Effector CD8-positive, alpha-beta T cell (primary cell): ENCODE measurements at places on chromosomes 5 and 9.

DNA sequence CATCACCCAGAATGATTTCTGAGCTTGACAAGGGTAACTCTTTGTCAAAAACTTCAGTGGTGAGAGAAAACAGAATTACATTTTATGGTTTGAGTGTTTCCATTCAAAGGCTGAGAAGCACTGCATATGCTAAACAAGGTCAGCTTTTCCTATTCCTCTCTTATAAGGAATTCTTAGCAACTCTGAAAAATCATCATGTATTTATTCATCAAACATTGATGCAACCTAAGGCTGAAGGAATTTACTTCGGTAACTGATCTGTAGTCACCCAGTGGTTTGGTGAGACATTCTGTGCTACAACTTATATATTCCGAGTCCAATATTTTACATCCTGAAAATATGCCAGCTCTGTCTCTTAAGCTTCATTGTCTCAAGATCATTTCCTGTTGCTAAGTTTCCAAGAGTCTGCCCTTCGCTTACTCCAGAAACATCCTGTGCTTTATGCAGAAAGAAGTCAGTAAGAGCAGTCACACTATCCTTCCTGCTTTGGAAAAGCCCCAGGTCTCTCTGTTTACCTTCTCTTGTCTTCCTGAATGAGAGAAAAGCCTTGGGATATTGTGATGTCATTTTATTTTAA, 176.6 kb upstream of the TBCA start:
- DNase-seq: no peak

DNA sequence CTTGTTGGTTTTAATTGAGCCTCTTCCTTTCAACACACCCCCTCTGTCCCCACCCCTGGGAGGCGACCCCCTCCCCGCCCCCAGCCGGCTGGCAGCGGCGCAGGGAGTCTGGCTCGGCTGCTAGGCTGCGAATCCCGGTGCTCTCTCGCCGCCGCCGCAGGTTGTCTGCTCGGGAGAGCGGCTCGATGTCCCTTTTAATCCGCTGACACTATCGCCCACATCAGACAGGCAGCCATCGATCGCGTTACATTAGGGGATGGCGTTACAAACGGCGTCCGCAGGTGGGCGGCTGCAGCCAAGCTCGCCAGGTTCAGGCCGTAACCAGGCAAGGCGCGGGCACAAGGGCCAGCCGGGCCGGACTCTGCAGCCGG, 1.3 kb downstream of the NR2F1-AS1 start:
- DNase-seq: no peak

DNA sequence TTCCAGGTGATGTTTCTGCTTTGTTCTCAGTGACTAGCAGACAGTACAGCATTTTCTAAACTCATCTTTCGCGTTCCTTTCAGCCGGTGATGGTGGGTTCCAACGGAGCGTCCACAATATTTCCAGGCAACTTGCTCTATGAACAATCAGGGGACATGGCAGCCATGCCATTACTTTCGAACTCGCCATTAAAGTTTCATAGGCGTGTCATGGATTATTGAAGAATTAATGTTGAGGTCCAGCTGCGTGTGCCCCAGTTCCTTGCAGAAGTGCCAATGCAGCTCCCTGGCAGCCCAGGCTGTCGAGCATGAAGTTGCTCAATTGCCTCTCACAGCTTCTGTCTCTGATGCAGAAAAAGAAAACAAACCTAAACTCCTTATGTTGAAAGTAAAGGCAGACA, 262.2 kb downstream of the IRX2 start:
- no peak for DNase-seq

DNA sequence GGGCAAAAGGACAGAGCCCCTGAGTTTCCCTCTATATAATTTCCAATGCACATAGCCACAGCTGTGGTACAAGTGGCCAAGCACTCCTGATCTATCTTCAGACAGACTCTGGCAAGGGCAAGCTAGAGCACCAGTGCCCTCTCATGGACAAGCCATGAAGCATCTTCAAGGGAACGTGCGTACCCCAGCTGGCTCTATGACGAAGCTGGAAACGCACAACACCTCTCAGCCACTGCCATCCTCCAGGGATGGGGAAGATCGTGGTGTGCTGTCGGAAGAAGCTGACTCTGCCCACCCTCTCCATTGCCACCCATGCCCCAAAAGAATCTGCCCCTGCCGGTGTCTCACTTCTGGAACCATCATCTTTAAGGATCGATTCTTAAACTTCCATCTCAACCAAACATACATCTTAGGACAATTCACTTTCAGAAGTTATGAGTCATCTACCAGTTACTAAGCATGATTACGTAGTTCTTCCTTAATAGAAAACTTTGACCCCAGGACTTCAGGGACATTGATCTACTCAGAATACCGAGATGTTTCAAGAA, 482.9 kb downstream of the AGTPBP1 start:
- DNase-seq: no peak

- DNase-seq: no peak
Observed at GRCh38 chr5:777756-778161, 6.8 kb downstream of the ZDHHC11B start.

DNA sequence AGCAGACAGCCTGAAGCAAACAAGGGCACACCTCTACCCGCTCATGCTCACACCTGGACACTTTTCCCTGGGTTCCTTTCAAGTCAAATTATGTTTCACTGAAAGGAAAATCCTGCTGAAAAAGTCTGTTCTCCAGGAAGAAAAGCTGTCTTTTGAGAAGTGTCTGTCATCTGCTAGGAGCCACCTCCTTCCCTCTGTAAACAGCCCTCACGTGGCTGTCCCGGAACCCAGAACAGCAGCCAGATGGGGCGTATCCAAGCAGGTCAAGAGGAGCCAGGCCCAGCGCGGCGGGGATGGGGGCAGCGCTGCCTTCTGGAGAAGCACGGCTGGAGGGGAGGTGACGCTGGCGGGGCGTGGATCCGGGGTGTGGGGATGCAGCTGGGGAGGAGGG, at the start of gene PNPLA7:
Gene PNPLA7, minus strand, starts transcription at position 172 of the 391 bp plus-strand sequence. CDS start 205 bp downstream, outside the sequence.
- DNase-seq: peak; percentile 33

DNA sequence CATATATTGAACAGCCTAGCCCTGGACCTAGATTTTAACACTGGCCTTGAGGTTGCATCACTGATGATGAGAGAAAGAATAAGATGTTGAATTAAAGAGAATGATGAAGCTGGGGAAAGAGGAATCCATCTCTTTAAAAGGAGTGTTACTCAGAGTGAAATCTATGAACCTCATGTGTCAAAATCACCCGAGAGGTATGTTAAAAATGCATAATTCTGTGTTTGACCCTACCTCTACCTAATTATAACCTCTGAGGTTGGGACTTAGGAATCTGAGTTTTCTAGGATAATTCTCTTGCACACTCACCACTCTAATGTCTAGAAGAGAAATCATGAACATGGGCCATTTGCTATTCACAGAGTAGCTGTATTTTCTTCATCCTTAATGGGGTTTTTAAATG, 479.4 kb downstream of the ENC1 start:
- no peak for DNase-seq

DNA sequence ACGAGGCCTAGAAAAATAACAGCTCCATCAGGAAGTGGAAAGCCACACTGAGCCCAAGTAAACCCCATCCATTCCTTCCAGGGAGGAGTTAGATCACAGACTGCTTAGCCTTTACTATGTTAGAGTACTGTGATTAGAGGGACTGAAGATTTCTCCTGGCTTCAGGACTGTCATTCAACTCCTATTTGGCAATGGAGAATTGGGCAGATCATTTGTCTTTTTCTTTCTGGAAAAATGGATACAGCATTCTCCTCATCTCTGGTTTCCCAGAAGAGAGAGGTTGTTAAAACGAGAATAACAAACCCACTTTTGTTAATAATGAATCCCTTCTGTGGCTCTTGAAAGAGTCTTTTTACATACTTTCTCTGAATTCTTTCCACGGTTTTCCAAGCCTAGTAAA, 150.4 kb downstream of the GABRB2 start:
- no peak for DNase-seq

GRCh38 chr9:74083681-74084433, 413.3 kb upstream of the RORB start:
- DNase-seq: no peak

- no peak for DNase-seq
Observed at GRCh38 chr9:120374239-120374638, 205.7 kb downstream of the CDK5RAP2 start.

- DNase-seq: no peak
Observed at GRCh38 chr5:58891971-58892343, 309.1 kb downstream of the RAB3C start.

DNA sequence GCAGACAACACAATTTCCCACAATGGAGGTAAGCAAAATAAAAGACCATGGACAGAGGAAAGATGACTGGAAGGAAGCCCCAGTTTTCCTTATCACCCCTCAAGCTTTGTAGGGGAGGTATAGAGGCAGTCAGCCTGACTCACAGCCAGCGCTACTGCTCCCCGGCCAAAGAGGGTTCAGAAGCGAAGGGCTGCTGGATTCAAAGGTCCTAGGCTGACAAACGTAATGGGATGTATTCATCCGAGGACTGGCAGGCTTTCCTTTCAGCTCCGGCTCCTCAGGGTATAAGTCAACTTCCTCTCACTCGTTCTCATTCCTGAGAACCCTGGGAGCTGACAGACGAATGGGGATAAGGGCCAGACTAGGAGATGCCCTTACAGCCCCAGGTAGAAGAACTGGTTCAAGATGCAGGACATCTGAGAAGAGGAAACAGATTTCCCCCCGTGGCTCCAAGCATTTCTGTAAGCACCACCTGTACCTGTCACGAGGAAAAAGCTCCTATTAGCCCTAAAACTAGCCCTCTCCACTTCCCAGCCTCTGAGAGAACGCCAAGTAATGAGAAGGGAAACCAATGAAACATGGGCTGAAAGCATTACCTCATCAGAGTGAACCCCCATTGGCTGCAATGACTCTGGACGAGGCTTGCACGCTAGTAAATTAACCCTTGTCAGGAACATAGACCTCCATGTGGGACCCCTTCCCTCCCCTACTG, 22.1 kb upstream of the FAM13B start:
- DNase-seq: no peak

DNA sequence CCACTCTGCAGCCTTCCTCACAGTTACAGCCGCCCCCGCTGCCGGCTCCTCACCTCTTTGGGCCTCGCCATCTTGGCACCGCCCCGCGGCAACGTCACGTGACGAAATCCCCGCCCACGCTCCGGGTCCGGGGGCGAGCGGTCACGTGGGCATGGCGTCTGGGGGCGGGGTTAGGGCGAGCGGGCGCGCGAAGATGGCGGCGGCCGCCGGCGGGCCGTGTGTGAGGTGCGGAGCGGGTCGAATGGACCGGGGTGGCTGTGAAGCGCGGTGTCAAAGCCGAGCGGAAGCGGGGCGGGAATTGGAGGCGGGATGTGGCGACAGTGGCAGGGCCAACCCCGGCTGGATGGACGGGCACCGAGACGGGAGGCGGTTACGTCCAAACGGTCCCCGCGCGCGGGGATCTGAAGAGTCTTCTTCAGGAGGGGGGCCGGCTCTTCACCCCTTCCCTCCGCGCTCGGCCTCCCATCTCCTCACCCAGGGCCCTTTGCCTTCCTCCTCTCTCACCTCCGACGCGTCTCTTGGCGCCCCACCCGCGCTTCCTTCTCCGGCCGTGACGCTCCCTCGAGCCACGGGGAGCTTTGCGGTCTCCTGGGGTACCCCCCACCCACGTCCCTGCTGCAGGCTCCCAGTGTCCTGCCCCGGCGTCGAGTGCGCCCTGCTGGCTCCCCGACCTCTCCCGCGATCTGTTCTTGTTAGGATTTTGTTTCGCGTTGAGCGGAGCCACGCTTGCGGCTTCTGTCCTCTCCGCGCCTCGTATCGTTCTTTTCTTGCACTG, at the start of the genes DOLK and NUP188:
Gene DOLK, minus strand, starts transcription at position 77 of the 775 bp plus-strand sequence. CDS start 300 bp downstream, outside the sequence.
Gene NUP188, plus strand, starts transcription at position 173 of the 775 bp plus-strand sequence. Its CDS starts 21 bp downstream, at position 194.
- DNase-seq: peak; percentile 98

- DNase-seq: peak; percentile 28
Observed at GRCh38 chr9:27333241-27334052, 36.5 kb upstream of the EQTN start.

DNA sequence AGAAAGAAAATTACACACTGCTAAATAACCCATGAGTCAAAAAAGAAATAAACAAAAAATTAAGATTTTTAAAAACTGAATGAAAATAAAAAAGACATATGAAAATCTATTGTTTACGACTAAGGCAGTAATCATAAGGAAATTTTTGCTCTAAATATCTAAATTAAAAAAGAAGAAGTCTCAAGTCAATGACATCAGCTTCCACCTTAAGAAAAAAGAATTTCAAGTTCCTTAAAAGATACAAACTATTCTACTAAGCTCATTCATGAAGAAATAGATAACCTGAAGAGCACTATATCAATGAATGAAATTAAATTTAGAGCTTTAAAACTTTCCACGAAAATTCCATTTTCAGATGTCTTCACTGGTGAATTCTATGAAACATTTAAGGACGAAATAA, 15.7 kb upstream of the STARD4 start:
- no peak for DNase-seq

- no peak for DNase-seq
Observed at GRCh38 chr5:57754616-57755015, 272.0 kb upstream of the ACTBL2 start.

DNA sequence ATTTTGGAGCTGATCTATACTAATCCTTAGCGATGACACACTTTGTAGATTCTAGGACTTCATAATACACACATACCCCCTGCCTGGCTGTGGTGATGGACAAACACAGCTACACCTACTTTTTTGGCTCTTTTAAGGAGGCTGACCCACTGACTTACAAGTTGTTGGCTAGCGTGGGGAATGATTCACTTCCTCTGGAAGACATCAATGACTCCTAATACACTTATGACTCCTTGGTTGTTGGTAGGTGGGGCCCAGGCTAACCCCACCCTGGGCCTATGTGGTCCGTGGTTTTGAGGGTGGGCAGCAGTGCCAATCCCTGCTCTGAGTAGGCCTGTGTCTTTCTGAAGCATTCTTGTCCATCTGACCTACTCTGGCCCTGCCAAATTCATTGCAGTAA, 144.4 kb downstream of the SLC12A2 start:
- no peak for DNase-seq

GRCh38 chr9:131658377-131659129, 81.3 kb downstream of the RAPGEF1 start:
- DNase-seq: no peak

DNA sequence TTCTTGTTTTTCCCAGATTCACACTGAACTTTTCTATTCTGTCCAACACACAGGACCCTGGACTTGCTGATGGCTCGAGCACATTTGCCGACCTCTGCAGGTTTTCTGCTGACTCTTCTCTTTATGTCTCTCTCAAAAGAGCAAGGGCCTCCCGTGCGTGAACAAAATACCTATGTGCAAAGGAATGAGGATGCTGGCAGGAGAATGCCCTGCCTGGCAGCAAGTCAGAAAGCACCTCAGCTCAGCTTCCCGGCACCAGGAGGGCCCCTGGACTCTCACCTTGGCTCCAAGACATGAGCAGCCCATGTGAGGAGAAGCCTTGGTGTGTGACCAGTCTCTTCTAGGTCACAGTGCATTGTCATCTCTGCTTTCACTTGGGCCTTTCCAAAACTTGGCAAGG, 36.1 kb downstream of the PAPPA start:
- DNase-seq: no peak

GRCh38 chr9:9337129-9337528, 1275.7 kb downstream of the PTPRD start:
- DNase-seq: no peak
